ENCODE measurements at places on chromosomes 6 and 20. TPM values are rescaled to one million over a fixed set of nuclear protein-coding genes. Genes with fewer than 3 reads are reported as not detected.
A peak's percentile ranks its signal among the peaks of the same experiment; 100 is the strongest.

DNA sequence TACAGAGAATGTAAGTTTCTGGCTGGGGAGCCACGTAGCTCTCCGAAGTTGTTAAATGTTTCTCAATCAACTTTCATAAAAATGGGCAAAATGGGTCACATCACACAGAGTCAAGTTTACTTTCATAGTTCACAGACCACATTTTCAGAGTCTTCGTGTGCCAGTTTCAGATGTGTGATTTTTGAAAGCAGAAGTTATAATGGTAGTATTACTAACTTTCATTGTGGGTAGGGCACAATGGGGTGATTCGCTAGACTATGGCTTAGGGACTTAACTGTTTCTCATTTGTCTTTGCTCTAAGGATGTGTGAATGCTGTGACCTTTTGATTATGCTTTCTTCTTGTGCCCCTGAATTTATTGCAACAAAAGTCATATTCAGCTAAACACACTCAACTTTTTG, 109.0 kb upstream of the SUPT3H start:
- no peaks in the 10 kb centered on the region for H3K36me3 ChIP-seq
- no peak overlapping the region for H3K4me3 ChIP-seq
- DNase-seq: no peak
- no peaks in the 10 kb centered on the region for H3K4me1 ChIP-seq
- no peaks in the 10 kb centered on the region for H3K27me3 ChIP-seq

PRND gene
- 1.3 TPM for total RNA-seq

DNA sequence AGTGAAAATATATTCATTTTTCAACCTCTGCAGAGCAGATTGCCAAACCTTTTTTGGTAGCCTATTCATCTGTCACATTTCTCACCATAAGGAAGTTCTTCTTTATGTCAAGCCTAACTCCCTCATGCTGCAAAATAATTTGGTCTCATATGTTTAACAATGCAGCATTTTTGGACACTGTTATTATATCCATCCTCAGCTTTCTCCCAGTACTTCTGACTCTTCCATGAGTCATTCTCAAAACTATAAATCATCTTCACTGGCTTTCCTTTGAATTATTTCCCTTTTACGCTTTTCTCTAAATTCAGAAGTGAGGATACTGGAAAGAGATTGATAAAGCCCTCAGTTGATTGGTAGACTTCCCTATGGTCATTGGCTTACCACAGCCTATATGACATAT, 192.2 kb downstream of the TPBG start:
- H3K27me3 ChIP-seq: no peaks in the 10 kb centered on the region
- H3K4me1 ChIP-seq: no peaks in the 10 kb centered on the region
- H3K4me3 ChIP-seq: no peak overlapping the region
- H3K27ac ChIP-seq: no peak overlapping the region

DNA sequence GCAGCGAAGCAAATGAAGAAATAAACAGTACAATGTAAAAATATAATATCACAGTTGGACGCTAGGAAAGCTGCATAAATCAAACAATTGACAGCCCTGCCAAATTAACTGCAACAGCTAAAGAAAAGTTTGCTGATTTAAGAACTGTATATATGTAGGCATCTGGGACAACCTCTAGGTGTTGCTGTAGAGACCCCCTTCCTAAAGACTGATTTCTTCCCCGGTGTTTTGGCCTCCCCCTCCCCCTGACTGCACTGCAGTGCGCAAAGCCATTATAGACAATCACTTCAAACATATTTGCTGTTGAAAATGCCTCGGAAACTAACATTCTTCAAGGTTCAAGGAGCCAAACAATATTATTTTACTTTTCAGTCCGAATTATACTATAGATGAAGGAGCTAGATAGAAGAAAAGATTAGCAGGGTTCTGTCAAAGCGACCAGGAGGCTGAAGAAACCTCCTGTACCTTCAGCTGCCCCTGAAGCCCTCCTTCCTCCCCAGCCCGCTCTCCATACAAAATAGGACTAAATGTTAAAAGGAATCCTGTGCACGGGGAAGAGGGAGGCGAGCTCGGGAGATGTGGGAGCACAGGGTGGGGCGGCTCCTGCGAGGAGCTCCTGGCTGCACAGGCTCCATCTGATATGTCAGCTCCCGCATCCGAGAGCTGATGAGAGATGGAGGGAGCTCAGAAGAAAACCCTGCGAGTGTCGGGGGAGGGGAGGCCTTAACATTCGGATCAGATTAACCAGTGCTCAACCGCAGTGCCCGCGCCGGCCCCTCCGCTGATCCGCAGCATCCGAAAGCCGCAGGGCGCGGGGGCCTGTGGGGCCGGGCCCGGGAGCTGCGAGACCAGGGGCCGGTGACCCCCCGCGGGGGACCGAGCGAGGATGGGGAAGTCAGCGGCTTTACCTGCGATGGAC, 822 bp downstream of the ELOVL4 start:
- H3K4me3 ChIP-seq: peak overlapping the region; percentile 63
- no peaks in the 10 kb centered on the region for H3K36me3 ChIP-seq
- H3K4me1 ChIP-seq: no peaks in the 10 kb centered on the region
- no peaks in the 10 kb centered on the region for H3K27me3 ChIP-seq

- peaks cover 8% of the 10 kb centered on the region for H3K4me1 ChIP-seq
- DNase-seq: no peak
These were observed 73.0 kb downstream of the FARS2 start for GRCh38 chr6:5334341-5334740.

- DNase-seq: no peak
- no peak overlapping the region for H3K4me3 ChIP-seq
- no peaks in the 10 kb centered on the region for H3K36me3 ChIP-seq
- H3K27ac ChIP-seq: no peak overlapping the region
- no peaks in the 10 kb centered on the region for H3K4me1 ChIP-seq
These were observed 115.6 kb upstream of the SLC24A3 start for GRCh38 chr20:19096843-19097242.

EYA2 gene
- total RNA-seq: 10.7 TPM

- H3K4me3 ChIP-seq: no peak overlapping the region
- H3K4me1 ChIP-seq: no peaks in the 10 kb centered on the region
- H3K27me3 ChIP-seq: no peaks in the 10 kb centered on the region
- H3K27ac ChIP-seq: no peak overlapping the region
- H3K36me3 ChIP-seq: no peaks in the 10 kb centered on the region
These were observed 24.7 kb upstream of the MRGBP start for GRCh38 chr20:62771396-62772102.

MOXD1 gene
- 1.2 TPM for total RNA-seq

DNA sequence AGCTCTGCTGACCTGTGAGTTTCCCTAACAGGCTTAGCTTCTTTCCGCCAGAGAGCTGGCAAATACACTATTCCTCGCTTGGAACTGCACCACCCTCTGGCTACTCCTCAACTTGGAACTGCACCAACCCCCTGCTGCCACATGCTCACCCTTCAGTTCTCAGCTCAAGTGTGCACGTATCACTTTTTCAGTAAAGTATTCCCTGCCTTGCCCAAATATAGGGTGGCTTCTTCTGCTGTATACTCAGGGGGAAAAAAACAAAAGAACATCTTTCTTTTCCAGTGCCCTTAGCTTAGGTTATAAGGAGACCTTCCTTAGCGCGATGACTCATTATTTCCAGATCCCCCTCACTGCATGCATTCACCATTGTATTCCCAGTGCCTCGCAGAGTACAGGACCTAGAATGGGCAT, 21.2 kb downstream of the GNAS-AS1 start:
- H3K4me1 ChIP-seq: peaks cover 2% of the 10 kb centered on the region
- DNase-seq: peak; percentile 70
- no peaks in the 10 kb centered on the region for H3K27me3 ChIP-seq
- H3K27ac ChIP-seq: no peak overlapping the region

DNA sequence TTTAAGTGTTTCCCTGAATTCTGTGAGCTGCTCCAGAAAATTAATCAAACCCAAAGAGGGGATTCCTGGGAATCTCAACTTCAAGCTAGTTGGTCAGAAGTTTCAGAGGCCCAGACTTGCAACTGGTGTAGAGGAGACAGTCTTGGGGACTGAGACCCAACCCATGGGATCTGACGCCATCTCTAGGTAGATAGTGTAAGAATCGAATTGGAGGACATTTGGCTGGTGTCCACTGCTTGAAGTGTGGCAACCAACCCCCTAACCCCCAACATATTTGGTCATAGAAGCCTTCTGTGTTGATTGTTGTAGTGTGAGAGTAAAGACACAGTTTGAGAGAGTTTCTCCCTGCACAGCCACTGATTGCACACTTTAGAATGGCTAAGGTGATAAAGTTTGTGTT, 103.5 kb upstream of the CARMIL1 start:
- peaks cover 12% of the 10 kb centered on the region for H3K4me1 ChIP-seq
- H3K4me3 ChIP-seq: no peak overlapping the region
- no peaks in the 10 kb centered on the region for H3K27me3 ChIP-seq
- no peak overlapping the region for H3K27ac ChIP-seq
- DNase-seq: no peak
- no peaks in the 10 kb centered on the region for H3K36me3 ChIP-seq

PACSIN1 gene
- 0.84 TPM for total RNA-seq

HLA-F gene
- 90.5 TPM for total RNA-seq

DNA sequence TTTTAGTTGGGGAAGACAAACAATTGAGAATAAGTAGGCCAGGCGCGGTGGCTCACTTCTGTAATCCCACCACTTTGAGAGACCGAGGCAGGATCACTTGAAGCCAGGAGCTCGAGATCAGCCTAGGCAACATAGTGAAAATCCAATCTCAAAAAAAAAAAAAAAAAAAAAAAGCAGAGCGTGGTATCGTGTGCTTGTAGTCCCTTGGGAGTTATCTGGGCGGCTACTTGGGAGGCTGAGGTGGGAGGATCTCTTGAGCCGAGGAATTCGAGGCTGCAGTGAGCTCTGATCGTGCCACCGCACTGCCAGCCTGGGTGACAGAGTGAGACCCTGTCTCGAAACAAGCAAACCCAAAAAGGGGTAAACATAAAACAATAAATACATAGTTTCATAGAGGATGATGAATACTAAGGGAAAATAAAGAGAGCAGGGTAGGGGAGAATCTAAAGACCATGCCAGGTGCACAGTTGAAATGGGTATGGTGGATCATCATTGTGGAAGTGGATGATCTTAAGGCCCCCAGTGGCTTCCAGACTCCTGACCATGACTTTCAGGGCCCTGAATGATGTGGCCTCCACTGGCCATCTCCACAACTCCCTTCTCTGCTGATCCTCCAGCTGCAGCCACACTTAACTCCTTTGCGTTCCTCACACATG, 947 bp downstream of the POFUT1 start:
- no peak overlapping the region for H3K4me3 ChIP-seq
- no peak overlapping the region for H3K27ac ChIP-seq
- no peaks in the 10 kb centered on the region for H3K36me3 ChIP-seq
- H3K27me3 ChIP-seq: no peaks in the 10 kb centered on the region
- no peak for DNase-seq

GRCh38 chr20:52402950-52403349, 211.4 kb upstream of the ZFP64 start:
- no peaks in the 10 kb centered on the region for H3K4me1 ChIP-seq
- no peak for DNase-seq
- H3K27me3 ChIP-seq: no peaks in the 10 kb centered on the region
- H3K4me3 ChIP-seq: no peak overlapping the region

DNA sequence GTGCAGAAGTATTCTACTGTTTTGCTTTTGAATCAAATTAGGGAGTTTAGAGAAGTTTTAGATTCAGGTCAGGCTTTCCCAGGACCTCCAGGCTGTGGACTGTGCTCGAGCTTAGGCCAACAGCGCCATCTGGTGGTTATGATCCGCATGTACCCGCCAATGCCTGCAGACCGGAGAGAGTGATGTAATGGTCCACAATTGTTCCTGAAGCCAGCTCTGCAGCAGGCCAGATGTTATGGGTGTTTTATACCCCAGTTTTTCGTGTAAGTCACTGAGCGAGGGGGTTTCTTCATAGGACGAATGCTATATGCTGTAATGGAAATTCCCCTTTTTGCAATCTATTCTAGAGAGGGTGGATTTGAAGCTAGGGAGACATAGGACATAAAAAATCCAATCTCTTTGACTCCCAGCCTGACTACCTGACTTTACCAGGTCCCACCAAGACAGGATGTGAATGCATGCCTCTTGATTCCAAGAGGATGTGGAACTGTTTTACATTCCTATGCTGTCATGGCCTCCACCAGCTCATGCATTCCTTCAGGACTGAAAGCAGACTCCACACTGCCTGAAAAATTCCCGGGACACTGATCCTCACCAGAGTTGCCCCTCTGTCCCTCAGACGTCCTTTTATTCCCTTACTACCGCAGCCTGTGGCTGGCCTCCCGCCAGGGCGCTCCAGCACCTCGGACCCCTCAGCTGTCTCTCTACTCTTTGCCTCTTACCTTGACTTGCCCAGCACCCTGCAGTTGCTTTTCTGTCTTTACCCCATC, 41.2 kb upstream of the LY86 start:
- no peaks in the 10 kb centered on the region for H3K27me3 ChIP-seq
- no peaks in the 10 kb centered on the region for H3K36me3 ChIP-seq
- no peak overlapping the region for H3K27ac ChIP-seq
- no peaks in the 10 kb centered on the region for H3K4me1 ChIP-seq
- peak overlapping the region; percentile 1 for H3K4me3 ChIP-seq

NHSL1 gene
- total RNA-seq: 25.2 TPM

GRCh38 chr6:119535332-119535731, 185.8 kb upstream of the MAN1A1 start:
- no peaks in the 10 kb centered on the region for H3K36me3 ChIP-seq
- H3K27me3 ChIP-seq: no peaks in the 10 kb centered on the region
- DNase-seq: no peak
- no peak overlapping the region for H3K27ac ChIP-seq

- no peak overlapping the region for H3K4me3 ChIP-seq
- no peaks in the 10 kb centered on the region for H3K4me1 ChIP-seq
- H3K27me3 ChIP-seq: no peaks in the 10 kb centered on the region
- no peak overlapping the region for H3K27ac ChIP-seq
- DNase-seq: no peak
These were observed 103.5 kb upstream of the PTPRT start for GRCh38 chr20:43293068-43293786.

DNA sequence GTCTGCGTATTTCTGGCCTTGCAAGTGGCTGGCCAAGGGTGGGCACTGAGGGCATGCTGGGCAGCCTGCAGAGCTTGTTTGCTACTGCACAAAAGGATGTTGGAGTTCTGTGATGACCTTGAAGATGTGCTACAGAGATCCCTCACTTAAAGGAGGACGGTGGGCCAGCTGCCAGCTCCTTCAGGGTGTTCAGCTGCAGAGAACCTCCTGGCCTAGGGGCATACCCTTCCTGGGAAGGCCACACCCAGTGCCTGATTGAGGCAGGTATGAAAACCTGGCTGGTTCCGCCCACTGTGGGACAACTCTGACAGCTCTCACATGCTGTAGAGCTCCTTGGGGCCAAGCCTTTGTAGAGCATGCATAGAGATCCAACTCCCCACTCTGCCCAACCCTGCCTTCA, 3.0 kb upstream of the KCNK17 start:
- no peak for DNase-seq
- H3K36me3 ChIP-seq: no peaks in the 10 kb centered on the region
- no peaks in the 10 kb centered on the region for H3K4me1 ChIP-seq
- no peaks in the 10 kb centered on the region for H3K27me3 ChIP-seq
- no peak overlapping the region for H3K27ac ChIP-seq
